ENCODE measurements at places on chromosomes 13 and 19.

DNA sequence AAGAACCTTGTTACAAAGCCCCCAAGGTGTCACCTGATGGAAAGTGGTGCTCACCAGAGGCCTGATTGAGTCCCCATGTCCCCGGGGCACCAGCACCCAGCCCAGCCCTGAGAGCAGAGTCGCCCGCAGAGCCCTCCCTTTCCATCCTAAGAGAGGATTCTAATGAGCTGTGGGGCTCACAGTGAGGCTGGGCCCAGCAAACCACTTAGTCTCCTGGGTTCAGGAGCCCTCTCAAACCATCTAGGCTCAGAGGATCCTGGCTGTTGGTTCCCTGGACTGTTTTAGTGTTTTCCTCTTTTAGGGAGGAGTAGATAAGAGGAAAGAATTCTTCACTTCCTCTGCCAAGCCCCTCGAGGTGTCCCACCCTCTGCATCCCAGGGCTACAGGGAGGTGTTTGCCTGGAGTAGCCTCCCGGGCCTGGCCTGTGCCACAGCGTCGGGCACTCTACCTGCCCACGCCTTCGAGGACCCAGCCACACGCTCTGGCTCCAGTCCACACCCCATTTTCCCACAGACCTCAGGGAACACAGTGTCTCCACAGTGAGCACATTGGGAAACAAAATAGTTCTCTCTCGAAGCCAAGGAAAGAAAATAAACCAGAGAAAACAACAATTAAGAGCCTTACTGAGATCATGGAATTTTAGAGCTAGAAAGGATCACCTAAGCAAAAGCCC is 34.4 kb downstream of the DHRS12 start:
- no peak for DNase-seq

- no peak for DNase-seq
Measured at GRCh38 chr13:110262082-110262436, 44.9 kb downstream of the COL4A1 start.

DNA sequence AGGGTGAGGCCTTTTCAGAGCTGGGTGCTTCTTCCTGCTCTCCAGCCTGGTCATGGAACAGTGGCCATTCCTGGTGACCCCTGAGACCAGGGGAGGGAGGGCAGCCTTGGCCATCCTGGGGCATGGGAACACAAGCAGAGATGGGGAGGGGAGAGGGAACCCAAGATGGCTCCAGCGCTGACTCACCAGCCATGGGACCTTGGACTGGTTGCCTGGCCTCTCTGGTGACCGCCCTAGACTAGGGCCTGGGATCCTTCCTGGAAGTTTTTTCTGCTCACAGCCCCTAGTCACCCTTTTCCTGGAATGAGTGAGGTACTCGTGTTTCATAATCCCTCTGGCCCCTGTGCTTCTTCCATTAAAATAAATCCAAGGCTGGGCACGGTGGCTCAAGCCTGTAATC is 3.3 kb upstream of the OPA3 start:
- no peak for DNase-seq

DNA sequence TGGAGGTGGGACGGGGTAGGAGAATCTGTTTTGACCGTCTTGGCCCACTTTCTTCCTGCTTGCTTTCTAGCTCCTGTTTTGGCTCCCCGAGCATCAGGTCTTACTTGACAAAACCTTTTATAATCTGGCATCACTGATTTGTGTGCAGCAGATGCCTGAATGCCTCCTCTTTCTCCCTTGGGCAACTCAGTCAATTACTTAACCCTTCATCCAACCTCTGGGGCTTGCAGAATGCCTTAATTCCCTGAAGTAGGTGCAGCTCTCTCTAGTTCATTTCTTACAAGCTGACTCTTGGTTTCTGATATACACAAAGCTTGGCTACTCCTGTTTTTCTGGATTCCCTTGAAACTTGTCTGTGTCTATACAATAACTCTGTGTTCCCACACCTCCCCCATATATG is 5.7 kb upstream of the NUP58 start:
- DNase-seq: no peak

GRCh38 chr19:10422046-10422461 is 1.7 kb downstream of the PDE4A start:
- DNase-seq: no peak

DNA sequence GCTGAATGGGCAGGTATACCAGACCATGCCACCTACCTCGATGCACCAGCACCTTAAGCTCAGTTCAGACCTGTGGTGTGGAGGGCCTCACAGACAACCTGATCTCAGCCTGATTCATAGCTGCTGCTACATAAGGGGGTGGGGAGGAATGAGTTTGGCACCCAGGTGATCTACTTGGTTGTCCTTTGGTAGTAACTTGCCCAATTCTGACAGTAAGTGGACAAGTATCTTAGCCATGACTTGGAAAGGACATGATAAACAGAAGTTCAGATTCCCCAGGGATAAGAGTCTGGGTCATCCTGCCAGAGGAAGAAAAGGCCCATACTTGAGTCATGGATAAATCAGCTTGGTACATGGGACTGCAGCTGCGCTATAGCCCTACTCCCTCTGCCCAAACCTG is 28.4 kb upstream of the SOHLH2 start:
- no peak for DNase-seq

DNA sequence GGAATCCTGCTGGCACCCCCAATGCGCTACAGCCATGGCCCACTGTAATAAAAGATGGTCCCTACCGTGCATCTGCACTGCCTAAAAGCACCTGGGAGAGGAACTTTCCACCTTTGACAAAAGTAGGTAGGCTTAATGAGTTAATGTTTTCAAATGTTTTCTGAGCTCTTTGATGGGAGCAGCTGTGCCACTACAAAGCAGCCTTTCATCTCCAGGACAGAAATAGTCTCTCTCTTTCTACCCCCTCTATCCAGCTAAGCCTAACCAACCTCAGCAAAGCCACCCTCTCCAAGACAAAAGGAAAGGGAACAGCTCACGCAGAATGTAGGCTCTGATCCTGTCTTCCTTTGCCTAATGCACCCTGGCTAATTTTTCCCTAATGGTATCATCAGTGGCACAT is 560.2 kb downstream of the UQCRFS1 start:
- DNase-seq: no peak

- no peak for DNase-seq
Measured at GRCh38 chr13:72643311-72643989, 84.0 kb downstream of the MZT1 start.

GRCh38 chr13:24172071-24172470 is 11.6 kb downstream of the SPATA13 start:
- DNase-seq: no peak

GRCh38 chr19:16895467-16896145 is 6.8 kb downstream of the F2RL3 start:
- no peak for DNase-seq

GRCh38 chr13:93867481-93867880 is 612.0 kb downstream of the DCT start:
- DNase-seq: no peak

- DNase-seq: no peak
Measured at GRCh38 chr19:2869618-2870017, 2.5 kb downstream of the ZNF556 start.

GRCh38 chr13:110092831-110093247 is 214.1 kb downstream of the COL4A1 start:
- DNase-seq: no peak

GRCh38 chr19:28899703-28900102 is 313.2 kb downstream of the UQCRFS1 start:
- no peak for DNase-seq

GRCh38 chr13:113034451-113035212 is 65.6 kb downstream of the MCF2L start:
- peak; percentile 73 for DNase-seq

- DNase-seq: peak; percentile 19
Measured at GRCh38 chr13:94483970-94484369, 4.5 kb upstream of the DCT start.

DNA sequence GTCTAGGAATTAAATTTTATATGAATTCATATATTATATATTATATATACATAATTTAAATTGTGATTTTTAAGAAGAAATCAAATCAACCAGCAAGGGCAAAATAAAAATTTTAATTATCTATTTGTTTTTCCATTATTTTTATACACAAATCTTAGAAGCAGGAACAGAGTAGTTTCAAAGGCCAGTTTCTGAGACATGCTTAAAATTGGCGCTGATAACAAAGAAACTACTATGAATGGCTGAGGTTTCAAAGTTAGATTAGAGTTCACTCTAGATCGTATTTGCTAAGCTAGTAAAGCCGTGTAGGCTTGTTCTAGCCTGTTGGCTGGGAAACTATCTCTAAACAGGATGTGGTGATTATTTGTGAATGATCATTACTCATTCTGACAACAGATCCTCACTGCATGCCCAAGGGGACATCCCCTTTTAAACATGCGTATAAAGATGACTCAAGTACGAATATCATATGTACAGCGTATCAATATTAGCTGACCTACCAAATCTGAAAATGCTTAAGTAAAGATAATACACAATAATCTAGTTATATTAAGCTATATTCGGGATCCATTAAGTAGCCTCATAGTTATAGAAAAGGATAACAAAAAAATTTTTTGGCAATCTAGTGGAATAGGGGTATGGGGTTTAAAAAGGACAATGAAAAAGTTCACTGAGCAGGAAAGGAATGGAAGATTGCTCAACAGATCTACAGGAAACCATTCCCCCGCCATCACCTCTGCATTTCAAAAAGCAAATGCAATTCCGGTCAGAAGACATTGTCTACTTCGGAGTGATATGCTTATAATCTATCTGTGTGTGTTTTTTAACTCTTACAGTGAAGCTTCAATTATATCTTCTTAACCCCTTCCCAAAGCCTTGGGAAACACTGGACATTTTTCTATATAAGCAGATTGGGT is 150.1 kb downstream of the SHISA2 start:
- no peak for DNase-seq

GRCh38 chr13:96141032-96141431 is 51.1 kb downstream of the HS6ST3 start:
- no peak for DNase-seq

- DNase-seq: no peak
Measured at GRCh38 chr19:38478273-38478971, 44.9 kb downstream of the RYR1 start.

- DNase-seq: peak; percentile 0
Measured at GRCh38 chr19:33481863-33482262, 39.7 kb downstream of the PEPD start.

DNA sequence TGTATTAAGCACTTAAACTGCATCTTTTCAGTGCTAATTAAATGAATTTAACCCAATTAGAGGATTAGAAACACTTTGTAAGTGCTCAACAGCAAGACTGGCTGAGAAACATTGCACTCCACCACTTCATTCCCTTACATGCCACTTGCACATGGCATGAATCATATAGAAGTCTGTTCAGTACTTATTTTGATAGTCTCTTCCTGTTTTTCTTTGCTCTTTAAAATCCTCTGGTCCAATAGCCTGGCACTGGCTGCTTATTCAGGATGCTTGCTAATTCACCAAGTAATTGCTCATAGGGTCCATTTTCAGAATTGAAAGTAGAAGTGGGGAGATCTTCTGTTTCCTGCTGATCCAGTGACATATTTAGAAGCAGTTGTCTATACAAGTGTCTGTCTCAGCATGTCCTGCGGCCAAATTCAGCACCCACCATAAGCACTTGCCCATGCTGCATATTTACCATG is 900.1 kb downstream of the PCDH9 start:
- DNase-seq: no peak

DNA sequence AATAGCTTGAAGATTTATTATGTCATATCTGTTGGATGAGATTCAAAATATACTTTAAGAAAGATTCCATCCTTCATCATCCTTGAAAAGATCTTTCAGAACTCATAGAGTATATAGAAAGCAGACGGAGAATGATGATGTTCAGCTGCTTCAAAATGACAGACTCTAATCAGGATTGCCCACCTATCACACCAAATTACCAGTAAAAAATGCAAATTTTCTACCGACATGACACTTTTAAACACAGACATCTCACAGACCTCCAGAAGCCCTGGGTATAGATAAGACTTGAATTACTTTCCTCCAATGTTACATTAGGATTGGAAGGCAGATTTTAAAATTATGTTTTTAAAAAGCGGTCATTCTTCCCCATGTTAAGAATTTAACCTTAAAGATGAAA is 235.5 kb downstream of the GPC6 start:
- DNase-seq: no peak

DNA sequence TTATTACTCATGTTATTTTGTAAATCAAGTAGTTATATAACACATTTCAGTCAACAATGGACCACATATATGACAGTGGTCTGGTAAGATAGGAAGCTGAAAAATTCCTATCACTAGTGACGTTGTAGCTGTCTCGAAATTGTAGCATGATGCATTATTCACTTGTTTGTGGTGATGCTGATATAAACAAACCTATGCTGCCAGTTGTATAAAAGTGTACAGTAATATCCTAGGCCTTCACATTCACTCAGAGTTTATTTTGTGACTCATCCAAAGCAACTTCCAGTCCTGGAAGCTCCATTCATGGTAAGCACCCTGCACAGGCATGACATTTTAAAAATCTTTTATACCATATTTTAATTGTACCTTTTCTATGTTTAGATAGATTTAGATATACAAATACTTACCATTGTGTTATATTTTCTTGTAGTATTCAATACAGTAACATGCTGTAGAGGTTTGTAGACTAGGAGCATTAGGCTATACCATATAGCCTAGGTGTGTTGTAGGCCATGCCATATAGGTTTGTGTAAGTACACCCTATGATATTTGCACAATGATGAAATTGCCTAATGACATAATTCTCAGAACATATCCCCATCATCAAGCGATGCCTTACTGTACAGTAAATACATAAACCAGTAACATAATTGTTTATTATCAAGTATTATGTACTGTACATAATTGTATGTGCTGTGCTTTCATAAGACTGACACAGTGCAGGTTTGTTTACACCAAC is 49.3 kb downstream of the IFT88 start:
- no peak for DNase-seq

GRCh38 chr19:50705422-50706019 is 14.1 kb downstream of the SHANK1 start:
- DNase-seq: peak; percentile 48

GRCh38 chr13:39391761-39392160 is 211.2 kb downstream of the LHFPL6 start:
- DNase-seq: no peak

GRCh38 chr19:13152356-13152973 is 2.3 kb downstream of the IER2 start:
- no peak for DNase-seq

DNA sequence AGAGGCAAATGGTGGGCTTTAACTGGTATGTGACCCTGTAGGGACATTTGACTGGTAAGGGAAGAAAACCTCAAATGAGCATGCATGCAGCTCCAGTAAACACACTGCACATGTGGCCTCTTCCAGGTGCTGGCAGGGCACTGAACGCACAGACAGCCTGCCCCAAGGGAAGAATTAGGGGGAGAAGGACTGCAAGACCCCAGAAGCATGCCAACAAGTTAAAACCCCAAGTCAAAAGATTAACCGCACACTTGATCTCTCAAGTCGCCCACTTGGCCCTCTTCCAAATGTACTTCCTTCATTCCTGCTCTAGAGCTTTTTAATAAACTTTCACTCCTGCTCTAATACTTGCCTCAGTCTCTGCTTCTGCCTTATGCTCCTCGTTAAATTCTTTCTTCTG is 46.9 kb upstream of the SLITRK1 start:
- no peak for DNase-seq

- DNase-seq: no peak
Measured at GRCh38 chr13:113838711-113839201, 25.1 kb downstream of the GAS6 start.

All from femur (tissue), 1 donor.